ENCODE measurements at places on chromosomes 12 and 14.

DNA sequence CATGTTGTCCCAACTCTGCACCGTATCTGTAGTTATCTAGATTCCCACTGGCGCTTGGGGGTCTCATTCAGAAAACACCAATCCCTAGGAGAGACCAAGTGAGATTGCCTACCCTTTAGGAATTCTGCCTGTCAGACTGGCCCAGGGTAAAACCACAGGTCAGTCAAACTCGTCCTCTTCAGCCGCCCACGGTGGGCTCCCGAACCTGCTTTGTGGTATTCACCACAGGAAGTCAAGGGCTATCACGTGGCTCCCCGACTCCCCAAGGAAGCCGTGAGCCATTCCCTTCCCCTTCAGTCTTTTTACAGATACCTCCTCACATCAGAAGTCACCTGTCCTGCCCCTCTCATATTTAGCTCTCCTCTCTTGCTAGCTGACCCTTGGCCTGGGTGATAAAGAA is 159.9 kb downstream of the EGLN3 start:
- no peak for DNase-seq

DNA sequence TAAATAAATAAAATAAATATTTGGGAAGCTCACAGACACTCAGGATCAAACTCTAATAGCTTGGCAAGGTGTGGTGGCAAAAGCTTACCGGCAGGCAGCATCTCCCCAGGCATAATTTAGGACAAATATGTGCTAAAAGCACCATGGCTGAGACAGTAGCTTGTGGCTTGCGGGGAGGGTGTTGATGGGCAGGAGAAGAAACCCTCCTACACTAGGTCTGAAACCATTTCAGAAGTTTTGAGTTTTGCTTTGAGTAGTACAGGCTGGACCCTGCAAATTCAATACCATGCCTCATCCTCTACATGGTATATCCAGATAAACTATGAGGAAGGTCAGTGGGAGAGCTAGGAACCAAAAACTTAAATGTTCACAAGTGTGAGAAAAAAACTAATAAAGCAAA is 33.1 kb downstream of the MAP3K9 start:
- no peak for DNase-seq

DNA sequence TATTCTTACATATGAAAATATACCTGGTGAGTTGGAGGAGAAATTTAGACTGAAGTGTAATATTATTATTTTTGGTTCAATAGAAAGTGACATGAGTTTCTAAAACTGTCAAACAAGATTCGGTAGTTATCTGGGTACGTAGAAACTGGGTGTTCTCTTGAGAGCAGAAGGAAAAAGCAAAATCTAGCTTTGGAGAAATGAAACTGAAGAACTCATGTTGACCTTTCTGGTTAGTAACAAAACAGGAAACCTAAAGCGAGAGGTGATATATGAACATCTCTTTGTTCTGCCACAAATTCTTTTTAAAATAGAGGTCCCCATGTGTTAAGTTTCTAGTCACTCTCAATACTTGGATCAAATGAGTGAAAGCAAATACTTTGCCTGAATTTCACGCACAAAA is 401.7 kb downstream of the TRHDE start:
- peak; percentile 34 for DNase-seq

- DNase-seq, result no peak
Observed at GRCh38 chr14:69917287-69917686, 38.1 kb downstream of the SMOC1 start.

DNA sequence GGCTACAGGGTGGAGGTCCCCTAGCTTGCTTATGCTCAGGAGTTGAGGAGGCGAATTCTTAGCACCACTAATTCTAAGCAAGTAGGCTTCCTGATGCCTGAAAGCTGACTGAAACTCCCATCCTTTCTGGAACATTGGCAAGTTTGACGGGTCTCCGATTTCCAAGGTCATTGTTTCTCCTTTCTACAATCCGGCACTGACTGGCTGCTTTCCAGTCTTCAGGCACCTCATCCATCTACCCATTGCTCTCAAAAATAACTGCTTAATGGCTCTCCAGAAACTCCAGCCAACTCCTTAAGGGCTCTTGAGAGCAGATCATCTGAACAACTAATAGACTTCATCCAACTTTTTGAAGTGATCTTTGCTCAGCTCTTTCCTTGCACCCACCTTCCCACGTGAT is 13.3 kb downstream of the REM2 start:
- DNase-seq, result no peak

DNA sequence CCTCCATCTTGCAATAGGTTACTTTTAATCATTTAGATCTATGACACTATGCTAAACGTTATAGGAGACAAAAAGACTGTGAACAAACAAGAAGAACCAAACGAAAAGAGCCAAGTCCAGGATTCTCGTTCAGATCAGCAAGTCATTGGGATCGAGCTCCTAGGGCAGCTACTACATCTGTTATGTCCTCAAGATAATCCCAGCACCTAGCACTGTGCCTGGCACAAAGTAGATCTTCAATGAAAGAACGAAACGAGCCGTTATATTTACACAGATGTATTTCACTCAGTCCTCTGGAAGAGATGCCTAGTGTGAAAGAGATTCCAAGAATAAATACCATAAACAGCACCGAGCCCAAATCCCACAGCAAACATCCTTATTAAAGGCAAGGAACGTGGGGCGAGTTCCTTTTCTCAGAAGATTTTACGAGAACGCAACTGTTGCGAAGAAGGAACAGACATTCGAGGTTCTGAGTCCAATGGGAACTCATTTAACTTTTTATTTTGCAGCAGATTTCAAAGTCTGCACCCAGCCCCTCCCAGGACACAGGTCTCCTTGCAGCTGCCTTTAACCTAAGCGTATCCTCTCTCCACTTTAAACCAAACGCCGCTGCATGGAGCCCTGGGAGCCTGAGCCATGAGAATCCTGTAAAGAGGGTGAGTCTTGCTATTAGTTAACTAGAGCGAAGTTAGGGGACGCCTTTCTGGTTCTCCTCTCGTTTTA is 544 bp upstream of the TDP1 start:
- peak; percentile 23 for DNase-seq

DNA sequence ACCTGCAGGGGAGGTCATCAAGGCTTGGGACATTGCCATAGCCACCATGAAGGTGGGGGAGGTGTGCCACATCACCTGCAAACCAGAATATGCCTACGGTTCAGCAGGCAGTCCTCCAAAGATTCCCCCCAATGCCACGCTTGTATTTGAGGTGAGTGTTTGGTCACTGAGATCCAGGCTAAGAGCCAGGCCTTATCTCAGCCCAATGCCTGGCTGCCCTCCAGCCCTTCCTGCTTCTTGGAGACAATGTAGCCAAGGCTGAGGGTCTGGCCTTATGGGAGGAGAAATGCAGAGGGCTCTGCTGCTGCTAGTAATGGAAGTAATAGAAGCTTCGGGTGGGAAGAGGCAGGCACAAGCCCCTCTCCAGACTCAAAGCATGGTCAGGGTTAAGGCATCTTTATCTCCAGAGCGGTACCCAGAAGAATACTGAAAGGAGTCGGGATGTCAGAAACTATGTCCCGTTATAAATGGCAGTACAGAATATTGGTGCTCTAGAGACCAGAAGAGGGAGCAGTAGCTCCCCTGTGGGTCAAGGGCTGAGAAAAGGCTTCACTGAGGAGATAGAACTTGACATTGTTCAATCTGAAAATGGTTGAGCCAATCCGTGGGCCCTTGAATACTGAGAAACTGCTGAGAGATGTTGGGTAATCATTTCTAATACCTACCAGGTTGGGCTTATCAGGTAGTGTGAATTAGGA is 3.1 kb downstream of the FKBP4 start:
- DNase-seq, result no peak

- DNase-seq, result no peak
Observed at GRCh38 chr14:91350813-91351511, 66.7 kb downstream of the CCDC88C start.

GRCh38 chr12:11106288-11106687 is 14.2 kb upstream of the TAS2R43 start:
- DNase-seq, result no peak

- DNase-seq, result peak; percentile 40
Observed at GRCh38 chr14:81256289-81256960, 35.7 kb upstream of the GTF2A1 start.

DNA sequence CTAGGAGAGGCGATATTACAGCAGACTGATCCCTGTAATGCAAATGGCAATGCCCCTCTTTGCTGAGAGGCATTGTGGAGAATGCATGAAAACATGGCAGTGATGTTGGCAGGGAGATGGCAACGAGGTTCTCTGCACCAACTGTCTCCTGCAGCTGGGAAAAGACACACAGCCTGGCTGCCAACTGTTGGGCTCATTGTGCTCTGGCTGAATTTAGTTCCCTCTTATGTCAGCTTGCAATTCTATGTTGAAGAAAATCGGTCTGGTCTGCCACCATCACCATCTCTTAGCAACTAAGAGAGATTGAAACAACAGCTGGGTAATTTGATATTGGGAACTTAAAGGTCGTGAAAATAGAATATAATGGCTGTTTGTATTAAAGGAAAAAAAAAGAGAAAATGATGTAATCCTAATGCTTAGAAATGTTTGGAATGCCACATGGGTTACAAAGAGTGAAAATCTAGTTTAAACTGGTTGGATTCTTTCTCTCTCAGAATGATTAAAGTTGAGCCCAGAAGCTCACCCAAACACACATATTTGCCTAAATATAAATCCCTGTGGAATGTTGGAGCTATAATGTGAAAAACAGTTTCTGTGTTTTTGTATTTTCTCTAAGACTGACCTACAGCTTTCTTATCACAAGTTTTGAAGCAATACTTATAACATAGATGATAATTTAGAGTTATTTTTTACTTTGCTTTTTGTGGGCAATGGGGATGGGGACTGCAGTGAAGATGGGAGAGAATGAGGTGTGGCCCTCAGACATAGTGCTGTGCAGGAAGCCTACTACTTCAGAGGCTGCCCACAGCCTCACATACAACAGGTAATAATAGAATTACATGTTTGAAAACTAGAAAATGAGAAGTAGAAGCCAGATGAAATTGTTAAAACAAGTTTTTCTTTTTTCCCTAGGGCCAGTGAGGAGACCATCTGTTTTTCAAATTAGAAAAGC is 143.7 kb downstream of the AKAP6 start:
- no peak for DNase-seq

DNA sequence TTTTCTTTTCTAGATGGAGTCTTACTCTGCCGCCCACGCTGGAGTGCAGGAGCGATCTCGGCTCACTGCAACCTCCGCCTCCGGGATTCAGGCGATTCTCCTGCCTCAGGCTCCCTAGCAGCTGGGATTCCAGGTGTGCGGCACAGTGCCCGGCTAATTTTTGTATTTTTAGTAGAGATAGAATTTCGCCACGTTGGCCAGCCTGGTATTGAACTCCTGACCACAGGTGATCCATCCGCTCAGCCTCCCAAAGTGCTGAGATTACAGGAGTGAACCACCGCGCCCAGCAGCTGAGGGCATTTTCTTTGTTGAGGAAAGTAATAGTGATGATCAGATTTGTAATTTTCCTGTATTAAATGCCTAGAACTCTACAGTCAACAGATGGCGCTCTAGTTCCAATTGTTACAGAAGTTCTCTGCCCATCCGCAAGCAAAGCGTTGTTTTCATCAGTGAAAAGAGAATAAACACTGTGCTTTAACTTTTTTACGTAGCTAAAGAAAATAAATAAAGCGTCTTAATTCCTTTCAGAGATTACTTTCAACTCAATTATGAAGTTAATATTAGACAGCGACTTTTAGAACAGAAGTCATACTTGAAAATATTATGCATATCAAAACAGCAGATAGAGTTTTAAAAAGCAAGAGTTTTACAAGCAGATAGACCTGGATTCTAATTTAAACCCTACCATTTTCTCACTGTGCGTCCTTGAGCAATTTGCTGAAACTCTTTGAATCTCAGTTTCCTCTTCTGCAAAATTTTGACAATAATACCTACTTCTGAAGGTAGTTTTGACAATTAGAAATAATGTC is 335.1 kb downstream of the DUSP6 start:
- DNase-seq, result peak; percentile 85

DNA sequence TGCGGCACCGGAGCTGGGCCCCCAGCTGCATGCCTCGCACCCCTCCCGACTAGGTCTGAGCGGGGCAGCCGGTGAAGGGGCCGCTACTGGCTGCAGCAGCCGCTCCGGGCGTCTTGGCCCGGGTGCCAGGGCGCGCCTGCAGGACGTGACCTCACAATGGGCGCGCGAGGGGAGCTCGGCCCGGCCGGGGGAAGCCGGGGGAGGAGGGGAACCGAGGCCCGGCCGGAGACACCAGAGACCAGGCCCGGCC is 353 bp downstream of the BAG5 start:
- DNase-seq, result peak; percentile 59

- DNase-seq, result no peak
Observed at GRCh38 chr14:94008234-94008633, 11.1 kb downstream of the CCDC197 start.

- no peak for DNase-seq
Observed at GRCh38 chr12:45703942-45704341, 25.6 kb upstream of the ARID2 start.

DNA sequence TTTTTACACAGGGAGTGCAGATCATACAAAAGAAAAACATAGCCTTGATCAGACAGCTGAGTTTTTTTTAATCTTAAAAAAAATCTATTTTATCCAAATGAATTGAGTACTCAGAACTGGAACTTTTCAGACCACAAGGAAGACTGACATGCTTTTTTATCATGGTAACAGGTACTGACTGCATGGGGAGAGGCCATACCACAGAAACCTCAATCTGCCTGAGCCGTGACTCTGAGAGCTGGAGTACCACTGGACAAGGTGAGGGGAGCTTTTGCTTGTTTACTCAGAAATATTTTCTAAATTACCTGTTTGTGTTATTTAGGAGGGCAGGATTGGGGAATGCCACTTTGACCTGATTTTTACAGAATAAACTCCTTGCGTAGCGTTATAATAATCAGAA is 143.9 kb downstream of the ALX1 start:
- DNase-seq, result no peak

- DNase-seq, result no peak
Observed at GRCh38 chr14:73625706-73626105, 13.4 kb downstream of the ACOT6 start.

- DNase-seq, result peak; percentile 62
Observed at GRCh38 chr12:6372403-6373003, 2.9 kb downstream of the SCNN1A start.

GRCh38 chr12:68611094-68611805 is 551 bp downstream of the RAP1B start:
- peak; percentile 74 for DNase-seq

DNA sequence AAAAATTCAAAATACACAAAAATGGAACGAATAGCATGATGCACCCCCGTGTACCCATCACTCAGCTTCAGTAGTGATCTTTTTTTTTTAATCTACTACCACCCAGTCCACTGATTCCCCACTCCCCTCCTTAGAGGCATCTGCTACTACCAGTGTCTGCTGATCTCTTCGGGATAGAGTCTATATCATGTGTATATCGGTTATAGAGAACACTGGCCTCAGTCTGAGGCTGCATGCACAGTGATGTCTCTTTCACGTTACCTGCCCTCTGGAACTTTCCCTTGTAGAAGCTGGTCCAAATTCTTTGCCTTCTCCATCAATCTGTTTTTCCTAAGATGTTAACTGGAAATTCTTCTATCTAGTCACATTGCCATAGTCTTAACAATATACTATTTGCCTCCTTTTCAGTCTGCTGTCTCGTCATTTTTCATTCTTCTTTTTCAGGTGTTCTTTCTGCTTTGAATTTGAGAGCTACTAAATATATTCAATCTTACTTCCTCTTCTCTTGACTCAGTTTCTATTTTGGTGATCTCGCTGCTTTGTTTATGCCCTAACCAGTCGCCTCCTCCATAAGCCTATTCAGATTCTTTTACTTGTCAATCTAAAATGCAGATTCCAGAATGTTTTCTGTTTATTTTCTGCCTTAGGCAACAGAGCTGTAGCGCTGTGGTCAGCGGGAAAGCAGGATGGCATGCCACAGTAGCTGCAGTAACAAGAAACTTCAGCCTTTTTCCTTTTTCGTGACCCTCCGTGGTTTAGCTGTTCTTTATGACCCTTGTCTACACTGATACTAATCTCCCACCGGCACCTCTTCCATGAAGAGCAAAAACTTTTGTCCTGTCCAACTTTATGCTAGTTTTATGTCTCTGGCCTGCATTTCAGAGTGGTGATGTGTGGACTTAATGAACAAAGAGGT is 67.0 kb downstream of the FBXW8 start:
- no peak for DNase-seq
